ENCODE measurements at places on chromosomes 1 and 21.

- no peak for DNase-seq
Measured at GRCh38 chr21:26851109-26851944, 6.1 kb upstream of the ADAMTS1 start.

GRCh38 chr1:43763497-43763973, 56.2 kb downstream of the ST3GAL3 start:
- DNase-seq: peak; percentile 95

GRCh38 chr1:39640861-39641260, 1.4 kb upstream of the HEYL start:
- no peak for DNase-seq

DNA sequence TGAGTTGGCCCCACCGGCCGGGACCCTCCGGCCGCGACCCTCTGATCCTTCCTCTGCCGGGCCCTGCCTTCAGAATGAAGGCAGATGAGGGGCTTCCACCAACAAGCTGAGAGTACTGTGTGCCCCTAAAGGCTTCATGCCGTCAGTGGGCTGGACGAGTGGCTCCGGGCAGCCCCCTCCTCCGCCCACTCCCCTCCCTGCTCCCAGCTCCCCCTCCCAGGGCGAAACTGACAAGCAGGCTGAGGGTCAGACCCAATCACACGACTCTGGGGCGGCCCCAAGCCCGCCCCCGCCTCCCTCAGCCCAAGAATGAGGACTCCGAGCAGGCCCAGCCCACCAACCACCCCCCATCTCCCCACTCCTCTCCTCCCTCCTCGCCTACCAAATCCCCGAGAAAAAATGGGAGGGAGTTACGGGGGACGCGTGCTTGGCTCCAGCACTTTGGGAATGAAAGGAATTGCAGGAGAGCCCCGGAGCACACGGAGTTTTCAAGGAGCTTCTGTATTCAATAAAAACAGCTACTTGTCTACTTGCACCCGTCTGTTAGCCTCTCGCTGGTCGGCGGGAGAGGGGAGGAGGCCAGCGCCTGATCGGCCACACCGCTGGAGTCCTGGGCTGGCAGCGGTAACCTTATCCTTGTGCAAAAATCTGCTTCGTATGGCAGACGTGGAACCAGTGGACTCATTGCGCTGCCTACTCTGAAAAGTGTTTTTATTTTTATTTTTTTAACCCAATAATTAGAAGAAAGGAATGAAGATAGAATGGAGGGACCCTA, at the start of gene COL11A1:
Gene COL11A1 (minus strand): TSS at position 147 of the 775 bp plus-strand sequence. CDS start 344 bp downstream, outside the sequence.
- peak; percentile 57 for DNase-seq

DNA sequence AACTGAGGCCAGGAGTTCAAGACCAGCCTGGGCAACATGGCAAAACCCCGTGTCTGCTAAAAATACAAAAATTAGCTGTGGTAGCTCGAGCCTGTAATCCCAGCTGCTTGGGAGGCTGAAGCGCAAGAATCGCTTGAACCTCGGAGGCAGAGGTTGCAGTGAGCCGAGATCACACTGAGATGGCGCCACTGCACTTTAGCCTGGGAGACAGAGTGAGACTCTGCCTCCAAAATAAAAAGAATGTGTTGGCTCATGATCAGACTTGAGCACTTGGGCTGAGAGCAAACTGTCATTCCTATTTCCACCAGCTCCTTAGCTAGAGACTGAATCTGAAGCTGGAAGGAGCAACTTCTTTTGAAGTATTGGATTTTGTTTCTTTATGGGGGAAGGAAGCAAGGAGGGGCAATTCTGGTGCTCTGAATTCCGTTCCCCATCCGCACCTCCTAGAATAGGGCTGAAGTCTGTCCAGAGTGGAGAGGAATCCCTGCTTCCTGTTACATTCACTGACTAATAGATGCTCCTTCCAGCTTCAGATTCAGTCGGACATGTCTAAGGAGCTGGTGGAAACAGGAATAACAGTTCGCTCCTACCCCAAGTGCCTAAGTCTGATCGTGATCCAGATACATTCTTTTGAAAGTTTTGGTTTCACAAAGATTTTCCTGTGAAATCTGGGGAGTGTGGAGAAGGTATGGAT, 3.8 kb downstream of the ZNF672 start:
- no peak for DNase-seq

- no peak for DNase-seq
Measured at GRCh38 chr21:44594406-44594916, 2.2 kb upstream of the KRTAP10-6 start.

DNA sequence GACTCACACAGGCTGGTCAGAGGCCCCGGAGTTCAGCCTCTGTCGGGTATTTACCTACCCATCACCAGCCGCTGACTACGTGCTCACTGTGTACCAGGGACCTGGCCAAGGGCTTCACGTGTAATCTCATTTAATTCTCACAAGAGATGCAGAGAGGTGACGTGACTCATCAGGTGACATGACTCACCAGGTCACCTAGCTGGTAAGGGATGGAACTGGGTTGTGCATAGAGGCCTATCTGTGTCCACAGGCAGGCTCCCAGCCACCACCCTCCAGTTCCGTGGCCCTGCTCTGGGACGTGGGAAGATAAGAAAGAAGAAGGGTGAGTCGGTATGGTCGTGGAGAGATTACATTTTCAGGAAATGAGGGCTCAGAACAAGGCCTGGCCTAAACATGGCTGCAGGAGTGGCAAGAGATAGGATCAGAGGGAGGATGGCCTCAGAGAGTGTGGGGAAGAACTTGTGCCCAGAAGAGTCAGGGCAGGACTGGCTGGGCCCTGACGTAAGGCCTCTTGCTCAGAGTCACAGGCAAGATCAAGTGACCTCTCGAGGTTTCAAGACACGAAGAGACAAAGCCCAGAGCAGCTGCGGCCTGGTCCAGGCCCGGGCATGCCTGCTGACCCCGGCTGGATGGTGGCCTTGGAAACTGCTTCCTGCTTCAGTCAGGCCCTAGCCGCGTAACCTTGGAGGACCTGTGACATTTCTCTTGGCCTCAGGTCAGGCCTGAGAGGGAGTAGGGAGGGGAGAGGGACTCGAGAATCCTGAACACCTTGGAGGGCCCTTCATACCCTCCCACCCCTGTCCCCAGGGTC, 52.7 kb upstream of the WASF2 start:
- no peak for DNase-seq

GRCh38 chr1:43750083-43750482, 42.7 kb downstream of the ST3GAL3 start:
- no peak for DNase-seq

DNA sequence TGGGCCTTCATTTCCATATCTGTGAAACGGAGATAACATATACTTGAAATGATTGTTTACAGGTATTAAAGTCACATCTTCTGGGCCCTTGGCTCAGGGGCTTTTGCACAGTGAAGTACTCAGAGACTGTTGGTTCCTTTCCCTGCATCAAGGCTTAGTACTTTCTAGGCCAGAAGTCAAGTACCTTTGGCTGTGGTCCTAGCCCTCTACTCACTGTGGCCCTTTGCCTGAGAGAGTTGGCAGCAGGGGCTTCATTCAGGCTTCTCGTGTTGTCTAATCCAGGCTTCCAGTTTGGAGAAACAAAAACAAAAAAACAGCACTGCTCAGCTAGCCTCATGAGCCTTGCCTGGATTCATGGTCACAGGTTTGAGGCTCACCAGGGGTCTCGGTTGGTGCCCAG, 8.1 kb upstream of the DPH2 start:
- DNase-seq: no peak

Measured in Ammon's horn (tissue), 1 donor.